ENCODE measurements at places on chromosomes 2 and 18.

DNA sequence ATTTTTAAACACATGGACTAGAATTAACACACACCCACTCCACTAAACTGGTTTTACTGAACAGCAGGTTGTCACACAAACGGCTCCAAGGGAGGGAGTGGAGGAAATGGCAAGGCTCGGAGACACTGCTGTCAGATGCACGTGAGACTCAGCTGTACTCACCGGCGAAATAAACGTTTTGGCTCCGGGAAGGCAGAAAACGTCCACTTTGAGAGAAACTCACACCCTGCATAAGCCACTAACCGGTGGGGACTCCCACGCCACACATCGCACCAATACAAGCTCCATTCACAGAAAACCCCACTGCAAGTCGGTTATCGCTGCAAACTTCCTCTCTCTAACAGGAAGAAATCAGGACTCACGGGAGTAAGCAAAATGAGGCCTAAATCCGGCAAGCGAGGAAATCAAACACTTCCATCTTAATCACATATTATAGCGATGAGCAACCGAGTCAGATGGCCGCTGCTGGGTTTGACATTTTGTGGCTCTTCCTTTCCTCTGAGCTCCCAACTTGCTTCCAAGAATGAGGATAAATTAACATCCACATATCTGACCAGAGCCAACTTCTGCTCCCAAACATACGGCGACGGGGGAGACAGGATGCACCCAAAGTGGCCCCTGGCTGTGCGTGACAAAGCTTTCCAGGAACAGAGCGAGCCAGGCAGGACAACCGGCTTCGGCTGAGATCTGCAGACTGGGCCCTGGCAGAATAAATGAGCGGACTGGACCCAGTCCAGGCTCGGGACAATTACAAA lies 63.5 kb downstream of the HDAC4 start:
- ATAC-seq, result no peak

DNA sequence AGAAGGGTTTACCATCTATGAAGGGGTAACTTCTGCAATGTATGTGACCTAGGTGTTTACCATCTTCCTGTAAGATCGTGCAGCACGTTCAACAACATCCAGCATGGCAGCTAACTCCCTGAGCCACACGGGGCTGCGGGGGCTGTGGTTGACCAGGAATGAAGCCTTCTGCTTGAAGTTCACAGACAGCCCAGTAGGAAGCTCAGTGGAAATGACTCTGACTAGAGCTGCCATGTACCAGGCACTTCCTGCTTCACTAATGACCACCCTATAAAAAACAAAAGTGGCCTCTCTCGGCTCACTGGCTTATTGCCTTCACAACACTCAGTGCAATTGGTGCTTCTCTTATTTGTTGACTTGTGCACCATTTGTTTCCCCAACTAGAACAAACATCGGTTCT lies 99.7 kb upstream of the SMAD7 start:
- no peak for ATAC-seq

DNA sequence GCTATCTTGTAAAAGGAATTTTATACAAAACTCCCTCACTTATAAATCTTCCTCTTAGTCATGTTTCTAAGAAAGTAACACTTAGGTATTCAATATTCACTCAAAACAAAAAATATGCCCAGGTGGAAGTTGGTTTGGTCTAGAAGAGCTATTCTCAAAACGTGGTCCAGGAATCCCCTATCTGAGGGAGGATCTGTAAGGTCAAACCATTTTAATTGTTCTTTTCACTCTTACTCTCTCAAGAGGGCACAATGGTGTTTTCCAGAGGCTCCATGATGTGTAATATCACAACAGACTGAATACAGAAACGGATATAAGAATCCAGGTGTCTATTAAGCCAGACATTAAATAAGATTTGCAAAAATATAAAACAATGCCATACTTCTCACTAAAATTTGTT lies 9.9 kb downstream of the MOB1A start:
- no peak for ATAC-seq

- ATAC-seq, result no peak
These were observed 87.2 kb downstream of the ESCO1 start for GRCh38 chr18:21513292-21513691.

- ATAC-seq, result peak; percentile 79
These were observed 14.4 kb upstream of the MRPL19 start for GRCh38 chr2:75632091-75632701.

DNA sequence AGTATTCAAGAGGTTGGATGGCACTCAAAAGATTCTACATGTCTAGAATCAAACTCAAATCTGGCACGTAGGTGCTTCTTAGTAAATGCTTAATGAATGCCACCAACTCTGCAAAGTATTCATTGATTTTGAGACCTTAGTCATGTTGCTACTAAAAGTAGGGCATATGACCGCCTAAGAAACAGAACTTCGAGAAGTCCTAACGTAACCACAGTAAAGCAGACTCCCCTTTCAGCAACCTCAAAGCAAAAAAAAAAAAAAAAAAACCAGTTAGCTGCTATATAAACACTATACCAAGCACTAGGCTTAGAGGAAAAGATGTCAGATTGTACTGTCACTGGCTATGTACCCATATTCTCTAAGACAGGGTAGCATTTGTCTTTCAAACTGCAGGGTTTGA lies 33.9 kb downstream of the PTCD3 start:
- no peak for ATAC-seq

GRCh38 chr2:207926989-207927300 lies 98.4 kb downstream of the PLEKHM3 start:
- ATAC-seq, result no peak

DNA sequence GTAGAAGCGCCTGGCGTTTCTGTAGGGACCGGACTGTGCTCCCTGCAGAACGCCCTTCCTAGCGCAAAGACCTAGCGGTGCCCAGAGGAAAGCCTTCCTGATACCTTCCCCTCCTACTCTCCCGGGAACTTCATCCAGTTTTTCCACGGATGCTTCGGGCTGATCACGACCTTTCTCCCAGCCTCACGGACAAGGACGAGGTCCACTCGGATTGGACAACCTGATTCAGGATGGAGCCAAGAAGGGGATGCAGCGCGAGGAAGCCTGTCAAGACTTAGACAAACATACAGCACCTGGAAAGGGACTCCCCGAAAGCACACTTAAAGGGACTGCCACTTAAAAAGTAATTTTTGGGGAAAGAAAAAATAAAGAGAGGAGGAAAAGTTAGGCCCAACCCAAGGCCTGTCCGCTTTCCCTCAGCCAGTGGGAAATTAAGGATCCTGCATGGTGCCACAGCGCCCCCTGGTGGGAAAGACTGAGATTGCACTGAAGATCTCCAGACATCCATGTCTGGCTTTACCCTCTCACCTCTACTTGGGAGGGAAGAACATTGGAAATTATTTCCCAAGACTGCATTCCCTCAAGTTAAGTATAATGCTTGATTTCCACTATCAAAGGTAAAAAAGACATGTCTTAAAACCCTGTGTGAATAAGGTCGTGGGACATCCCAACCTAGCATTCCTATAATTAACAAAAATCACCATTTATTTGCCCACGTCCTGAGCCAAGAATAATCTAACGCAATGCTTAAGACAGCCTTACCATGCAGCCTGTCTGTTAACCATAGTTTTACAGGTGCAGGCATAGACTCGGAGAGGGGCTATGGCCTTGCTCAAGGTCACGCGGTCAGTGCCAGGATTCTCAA lies 13.4 kb upstream of the COPS8 start:
- peak; percentile 88 for ATAC-seq

DNA sequence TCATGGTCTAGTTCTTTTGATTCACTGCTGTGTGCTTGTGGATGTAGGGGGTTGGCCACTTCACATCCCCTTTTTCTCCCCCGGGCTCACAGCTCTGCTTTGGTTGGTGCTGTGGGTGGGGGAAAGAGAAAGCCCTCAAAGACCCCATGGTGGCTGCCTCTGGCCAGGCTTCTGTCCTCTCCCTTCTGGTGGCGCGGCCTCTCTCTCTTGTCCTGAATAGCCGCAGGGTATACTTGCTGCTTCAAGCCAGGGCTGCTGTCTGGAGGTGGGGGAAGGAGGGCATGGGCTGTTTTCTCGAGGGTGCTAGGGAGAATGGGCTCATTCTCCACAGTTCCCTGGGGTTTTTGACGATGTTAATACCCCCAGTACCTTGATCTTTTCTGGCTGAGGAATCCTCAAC lies 53.9 kb downstream of the IL1R2 start:
- no peak for ATAC-seq

DNA sequence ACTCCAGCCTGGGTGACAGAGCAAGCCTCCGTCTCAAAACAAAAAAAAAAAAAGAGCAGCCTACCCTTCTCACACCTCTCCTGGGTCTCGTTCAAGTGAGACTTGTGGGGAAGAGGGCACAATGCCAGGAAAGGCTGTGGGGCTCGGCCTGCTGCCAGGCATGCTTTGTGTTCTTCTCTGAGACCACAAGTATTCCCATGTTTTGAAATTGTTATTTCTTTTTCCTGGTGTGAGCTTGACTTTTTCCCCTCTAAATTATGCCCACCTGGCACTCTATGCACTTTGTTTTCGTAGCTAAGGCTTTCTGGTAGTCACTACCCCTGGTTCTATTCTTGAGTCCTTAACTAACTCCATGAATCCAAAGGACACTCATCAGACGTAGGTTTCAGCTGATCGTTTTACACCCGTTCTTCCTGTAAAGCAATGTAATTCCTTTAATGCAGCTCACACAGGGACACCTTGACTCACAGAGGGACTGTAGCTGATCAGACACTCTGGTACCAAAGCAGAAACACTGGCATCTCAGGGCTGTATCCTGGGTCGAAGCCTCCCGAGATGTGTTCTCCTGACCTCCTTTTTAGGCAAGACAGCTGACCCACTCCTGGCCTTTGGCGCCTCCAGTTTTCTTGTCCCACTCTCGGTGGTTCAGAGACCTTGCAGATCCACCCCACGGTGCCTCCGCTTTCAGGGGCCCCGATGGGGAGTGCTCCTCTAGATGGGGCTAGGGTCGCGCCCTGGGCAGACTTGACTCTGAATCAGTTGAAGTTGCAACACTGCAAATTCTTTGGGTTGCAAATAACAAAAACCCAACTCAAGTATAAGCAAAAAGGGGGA lies 193.3 kb upstream of the AGAP1 start:
- no peak for ATAC-seq

DNA sequence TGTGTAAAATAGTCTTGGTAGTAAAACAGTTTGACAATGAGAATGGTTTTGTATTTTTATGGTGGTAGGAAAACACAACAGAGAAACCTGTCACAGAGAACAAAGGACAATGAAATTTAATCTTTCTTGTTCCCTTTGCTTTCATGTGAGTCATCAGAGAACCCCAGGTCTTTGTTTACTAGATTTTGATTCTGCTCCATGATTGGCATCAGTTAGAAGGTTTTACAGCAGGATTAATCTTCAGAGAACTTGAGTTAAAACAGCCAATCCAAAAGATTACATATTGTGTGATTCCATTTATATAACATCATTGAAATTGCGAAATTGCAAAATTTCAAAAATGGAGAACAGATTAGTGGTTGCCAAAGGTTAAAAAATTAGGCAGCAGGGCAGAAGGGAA lies 2.5 kb downstream of the APLF start:
- no peak for ATAC-seq

DNA sequence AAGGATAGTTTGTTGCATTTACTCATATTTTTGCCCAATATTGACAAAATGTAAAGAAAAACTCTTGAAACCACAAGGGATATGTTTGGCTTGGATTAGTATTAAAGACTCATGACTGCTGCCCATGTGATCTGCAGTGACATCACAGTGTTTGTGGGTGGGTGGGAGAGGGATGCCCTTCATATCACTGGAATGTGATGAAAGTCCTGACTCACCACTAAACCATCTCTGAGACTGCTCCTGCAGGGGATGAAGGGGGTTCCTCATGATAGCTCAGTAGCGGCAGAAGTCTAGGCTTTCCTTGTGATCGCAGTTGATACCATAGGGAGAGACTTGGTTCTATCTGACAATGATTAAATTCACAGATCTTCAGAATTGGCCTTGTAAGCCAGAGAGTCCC lies 451.2 kb downstream of the CNTNAP5 start:
- ATAC-seq, result no peak

DNA sequence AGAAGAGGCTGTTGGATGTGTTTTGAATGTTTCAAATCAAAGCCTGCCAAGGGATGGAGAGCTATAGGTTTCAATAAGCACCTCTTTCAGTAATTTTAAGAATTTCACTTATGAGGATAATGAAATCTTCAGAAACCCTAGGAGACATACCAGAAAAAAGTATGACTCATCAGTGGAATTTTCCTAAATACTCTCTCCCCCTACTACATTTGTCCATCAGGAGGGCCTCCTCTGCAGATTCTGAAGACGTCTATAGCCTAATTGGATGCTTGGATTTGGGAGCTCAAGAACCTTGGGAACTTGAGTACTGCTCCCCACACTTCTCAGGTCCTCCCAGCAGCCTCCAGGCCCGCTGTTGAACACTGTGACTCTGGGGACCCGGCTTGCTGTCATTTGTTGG lies 374.3 kb downstream of the SLC4A3 start:
- peak; percentile 62 for ATAC-seq

- ATAC-seq, result no peak
These were observed 31.6 kb downstream of the THNSL2 start for GRCh38 chr2:88201811-88202169.

DNA sequence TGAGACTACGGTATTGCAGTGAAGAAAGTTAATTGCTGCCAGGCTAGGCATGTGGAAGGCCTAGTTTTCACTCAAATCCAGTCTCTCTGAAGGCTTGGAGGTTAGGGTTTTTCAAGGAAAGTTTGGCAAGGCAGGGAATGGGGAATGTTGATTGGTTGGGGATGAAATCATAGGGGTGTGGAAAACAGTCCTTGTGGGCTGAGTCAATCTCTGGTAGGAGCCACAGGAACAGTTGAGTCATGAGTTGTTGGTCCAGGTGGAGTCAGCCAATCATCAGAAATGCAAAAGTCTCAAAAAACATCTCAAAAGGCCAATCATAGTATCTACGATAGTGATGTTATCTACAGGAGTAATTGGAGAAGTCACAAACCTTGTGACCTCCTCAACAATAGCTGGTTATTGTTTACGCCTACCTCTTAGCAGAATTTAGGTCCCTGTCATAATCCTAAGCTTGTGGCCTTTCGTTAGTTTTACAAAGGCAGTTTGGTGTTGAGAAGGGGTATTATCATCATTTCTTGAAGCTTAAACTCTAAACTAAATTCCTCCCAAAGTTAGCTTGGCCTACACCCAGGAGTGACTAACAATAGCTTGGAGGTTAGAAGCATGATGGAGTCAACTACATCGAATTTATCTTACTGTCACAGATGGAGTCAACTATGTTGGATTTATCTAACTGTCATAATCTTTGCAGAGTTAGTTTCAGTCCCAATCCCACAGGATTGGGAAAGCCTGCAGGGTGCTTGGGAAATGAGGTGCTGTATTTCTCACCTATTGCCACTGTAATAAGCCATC lies 33.7 kb upstream of the APCDD1 start:
- ATAC-seq, result no peak

Data from SK-N-SH treated with all-trans-retinoic acid at 6 μM for 48 hours (cell line).